ENCODE measurements at places on chromosomes 2 and 18.

- no peak for DNase-seq
Measured at GRCh38 chr18:64090876-64091275, 58.0 kb downstream of the LINC00305 start.

GRCh38 chr2:4965556-4966320 lies 726.4 kb upstream of the SOX11 start:
- DNase-seq: no peak

DNA sequence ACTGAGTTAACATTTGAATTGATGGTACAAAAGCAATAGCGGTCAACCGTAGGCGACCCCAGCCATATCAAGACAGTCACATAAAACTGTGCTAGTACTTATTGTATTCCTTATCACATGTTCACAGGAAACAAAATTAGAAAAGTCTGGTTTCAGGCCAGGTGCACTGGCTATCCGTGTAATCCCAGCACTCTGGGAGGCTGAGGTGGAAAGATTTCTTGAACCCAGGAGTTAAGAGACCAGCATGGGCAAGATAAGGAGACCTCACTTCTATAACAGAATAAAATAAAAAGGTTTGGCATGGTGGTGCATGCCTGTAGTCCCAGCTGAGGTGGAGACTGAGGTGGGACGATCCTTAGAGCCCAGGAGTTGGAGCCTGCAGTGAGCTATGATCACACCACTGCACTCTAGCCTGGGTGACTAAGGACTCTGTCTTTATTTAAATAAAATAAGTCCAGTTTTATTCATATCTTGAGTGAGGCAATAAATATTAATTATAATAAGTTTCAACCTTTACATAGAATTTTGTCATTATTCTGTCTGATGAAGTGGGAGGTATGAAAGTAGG lies 84.1 kb upstream of the RGPD4 start:
- DNase-seq: no peak

- DNase-seq: peak; percentile 88
Measured at GRCh38 chr2:196160101-196160500, 11.3 kb downstream of the STK17B start.

GRCh38 chr2:48414980-48415835 lies 114.7 kb upstream of the STON1 start:
- peak; percentile 55 for DNase-seq

- DNase-seq: no peak
Measured at GRCh38 chr2:212037062-212037461, 501.5 kb downstream of the ERBB4 start.

Data from GDM1 (cell line).